ENCODE measurements at places on chromosomes 5 and 9.

- no peak for DNase-seq
These were observed 24.5 kb downstream of the PTGES2 start for GRCh38 chr9:128102861-128103588.

DNA sequence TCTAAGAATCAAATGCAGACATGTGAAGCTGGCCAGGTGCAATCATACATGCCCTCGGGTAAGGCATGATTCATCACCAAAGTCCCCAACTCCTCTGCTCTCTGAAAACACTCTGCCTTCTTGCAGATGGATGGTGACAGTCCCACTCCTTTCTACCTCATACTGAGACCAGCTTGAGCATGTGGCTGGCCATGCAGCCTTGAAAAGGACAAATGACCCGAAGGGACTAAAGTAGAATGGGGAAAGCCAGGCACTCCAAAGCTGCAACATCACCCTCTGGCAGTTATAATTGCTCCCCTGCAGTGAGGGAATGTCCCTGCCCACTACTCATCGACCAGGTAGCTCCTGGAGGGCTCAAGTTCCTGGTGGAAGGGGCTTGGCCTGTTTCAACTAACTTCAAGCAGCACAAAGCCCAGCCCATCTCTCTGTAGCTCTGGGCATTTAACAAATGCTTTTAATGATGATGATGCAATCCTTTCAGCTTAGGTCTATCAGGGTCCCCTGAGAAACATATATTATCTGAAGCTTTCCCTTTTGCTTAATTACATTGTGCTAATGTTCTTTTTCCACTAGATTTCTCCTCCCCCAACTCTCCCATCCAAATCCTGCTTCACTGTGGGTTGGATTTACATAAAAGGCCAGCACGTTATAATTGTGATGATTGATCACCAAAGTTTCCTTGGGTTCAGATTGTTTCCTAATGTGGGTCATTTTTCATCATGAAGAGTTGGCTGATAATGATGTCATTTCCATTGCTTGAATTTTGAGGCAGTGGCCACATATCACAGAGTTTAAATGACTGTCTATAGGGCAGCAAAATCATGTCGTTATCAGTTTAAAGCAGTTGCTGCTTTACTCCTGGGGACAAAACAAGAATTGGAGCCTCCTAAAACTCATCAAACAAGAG is 436.5 kb upstream of the SLC30A5 start:
- DNase-seq = no peak

GRCh38 chr9:95226921-95227320 is 90.6 kb downstream of the FANCC start:
- DNase-seq = no peak

GRCh38 chr9:128406848-128407391 is 13.7 kb upstream of the CERCAM start:
- DNase-seq = no peak

DNA sequence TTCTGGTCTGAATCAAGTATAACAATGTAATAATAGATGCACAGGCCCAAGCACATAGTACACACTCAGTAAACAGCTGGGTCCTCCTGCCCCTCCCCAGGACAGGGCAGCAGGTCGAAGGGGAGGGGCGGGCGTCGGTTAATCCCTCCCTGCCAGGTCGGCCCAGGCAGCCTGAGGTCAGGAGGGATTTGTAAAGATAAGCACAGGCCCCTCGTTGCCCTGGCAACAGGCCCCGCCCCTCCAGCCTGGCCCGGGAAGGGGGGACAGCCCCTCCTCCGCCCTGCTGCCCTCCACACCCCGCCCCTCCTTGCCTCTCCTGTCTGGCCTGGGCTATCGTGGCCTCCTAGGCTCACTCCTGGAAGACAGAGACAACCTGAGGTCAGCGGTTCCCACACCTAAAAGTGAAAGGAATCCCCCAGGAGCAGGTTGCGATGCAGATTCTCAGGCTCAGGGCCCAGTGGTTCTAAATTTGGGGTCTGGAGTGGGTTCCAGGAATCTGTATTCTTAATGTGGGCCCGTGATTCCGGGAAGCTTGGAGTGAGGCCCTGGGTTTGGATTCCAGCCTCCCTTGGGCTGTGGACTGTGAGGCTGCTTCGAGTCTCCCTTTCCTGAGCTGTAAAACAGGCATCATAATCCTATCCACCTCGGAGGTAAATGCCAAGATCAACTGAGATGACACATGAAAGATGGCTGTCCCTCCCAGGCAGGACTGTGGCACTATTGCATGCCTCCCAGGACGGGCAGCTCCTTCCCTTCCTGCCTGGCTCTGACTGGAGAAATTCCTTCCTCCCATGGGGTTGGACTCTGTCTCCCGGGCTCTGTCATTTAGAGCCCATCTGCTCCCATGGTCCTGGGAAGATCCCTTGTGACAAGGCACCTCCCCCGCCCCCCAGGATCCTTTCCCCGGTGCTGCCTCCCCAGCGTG is 4.4 kb downstream of the CRB2 start:
- no peak for DNase-seq

- DNase-seq = no peak
These were observed at the start of gene KCNIP1 for GRCh38 chr5:170503990-170504596. Gene KCNIP1, plus strand, starts transcription at chr5:170504020.

DNA sequence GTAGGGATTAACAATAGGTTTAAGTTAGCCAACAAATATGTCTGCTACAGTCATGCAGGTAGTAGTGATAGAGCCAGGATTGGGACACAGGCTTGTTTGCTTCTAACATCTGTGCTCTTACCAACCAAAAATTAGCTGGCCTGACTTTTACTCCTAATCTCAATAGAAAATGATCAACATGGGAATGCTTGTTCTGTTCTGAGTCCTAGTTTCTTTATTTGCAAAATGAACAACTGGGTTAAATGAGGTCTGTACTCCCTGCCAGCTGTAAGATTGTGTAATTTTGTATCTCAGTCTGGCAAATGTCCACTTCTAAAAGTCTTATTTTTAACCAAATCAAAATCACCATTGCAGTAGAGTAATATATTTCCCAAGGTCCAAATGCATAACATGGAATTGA is 216.8 kb downstream of the NMUR2 start:
- DNase-seq = no peak

- DNase-seq = no peak
These were observed 115.2 kb downstream of the TMC1 start for GRCh38 chr9:72636621-72637020.

- DNase-seq = no peak
These were observed 110.8 kb downstream of the FGF10 start for GRCh38 chr5:44278469-44278868.

DNA sequence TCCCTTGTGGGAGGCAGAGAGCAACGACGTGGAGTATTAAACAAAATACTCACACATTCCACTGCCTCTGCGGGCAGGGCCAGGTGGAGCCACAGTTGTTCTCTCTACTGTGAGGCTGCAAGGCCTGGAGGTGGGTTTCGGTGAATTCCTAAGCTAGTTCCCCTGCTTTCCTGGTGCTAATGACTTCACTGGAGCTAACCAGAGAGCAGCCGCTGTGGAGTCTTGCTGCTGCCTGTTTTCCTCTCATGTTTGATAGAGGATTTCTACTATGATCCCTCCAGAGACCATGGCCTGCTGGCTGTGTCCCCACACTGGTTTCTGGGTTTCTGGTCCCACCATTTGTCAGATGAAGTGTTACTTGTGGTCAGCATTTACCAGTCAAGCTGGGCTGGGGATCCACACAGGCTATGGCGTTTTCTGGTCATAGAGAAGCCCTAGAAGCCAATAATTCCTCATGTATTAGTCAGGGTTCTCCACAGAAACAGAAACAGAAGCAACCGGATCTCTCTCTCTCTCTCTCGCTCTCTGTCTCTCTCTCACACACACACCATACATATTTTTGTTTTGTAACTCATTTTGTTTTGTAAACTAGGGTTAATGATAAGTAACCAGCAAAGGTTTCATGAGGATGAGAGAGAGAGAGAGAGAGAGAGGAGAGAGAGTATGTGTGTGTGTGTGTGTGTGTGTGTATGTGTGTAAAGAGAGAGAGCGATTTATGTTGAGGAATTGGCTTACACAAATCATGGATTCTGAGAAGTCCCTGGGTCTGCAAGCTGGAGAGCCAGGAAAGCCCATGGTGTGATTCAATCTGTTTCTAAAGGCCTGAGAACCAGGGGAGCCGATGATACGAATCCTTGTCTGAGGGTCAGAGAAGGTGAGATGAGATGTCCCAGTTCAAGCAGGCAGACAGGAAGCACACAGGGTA is 403.0 kb downstream of the GADD45G start:
- no peak for DNase-seq

DNA sequence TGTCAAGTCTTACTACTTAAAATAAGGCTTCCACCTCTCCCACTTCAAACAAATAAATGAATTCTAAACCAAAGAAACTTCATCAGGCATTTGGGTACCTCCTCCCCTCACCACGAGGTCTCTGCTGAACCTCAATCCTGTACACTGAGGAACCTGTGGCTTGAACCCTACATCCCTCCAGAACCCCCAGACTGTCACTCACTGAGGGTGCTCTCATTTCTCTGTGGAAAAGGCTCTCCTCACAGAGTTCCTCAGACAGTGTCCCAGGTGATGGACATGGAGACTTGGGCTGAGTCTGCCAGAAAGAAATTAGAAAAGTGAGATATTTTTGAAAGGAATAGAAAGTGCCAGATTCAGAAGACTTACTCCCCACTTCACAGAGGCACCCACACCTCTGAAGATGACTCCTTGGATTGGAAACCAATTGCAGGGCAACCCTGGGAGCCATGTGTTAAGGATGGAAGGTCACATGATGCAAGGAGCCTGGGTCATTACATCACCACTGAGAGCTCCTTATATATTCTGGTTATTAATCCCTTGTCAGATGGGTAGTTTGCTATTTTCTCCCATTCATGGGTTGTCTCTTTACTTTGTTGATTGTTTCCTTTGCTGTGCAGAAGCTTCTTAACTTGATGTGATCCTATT is 19.8 kb downstream of the MLANA start:
- no peak for DNase-seq

DNA sequence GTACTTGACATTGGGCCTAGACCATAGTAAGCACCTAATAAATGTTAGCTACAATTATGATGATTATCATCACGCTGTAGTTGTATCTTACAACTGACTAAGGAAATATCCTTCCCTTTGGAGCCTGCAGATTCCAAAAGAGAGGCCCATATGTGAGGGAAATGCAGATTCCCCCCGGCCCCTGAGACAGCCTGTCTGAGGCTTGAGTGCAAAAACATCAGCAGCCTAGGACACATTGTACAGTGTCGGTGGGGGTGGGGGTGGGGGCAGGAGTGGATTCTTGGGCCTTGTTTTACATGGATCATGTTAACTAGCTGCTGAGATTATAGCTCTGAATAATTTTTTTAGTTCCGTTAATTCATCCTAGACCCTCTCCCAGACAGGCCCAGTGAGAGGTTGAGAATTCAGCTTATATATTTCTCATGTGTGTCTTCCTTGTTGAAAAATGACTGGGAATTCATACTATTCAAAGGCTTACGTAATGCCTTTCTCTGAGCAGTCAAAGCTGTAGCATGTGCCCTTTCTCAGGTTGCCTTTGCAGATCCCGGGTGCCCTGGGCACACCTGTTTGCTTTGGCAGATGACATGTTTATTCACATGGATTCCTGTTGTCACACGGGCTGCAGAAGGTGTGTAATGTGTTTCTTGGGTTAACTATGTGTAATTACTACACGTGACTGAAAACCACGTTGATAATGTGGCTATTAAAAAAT is 262.8 kb downstream of the NR3C1 start:
- DNase-seq = no peak

GRCh38 chr9:132606066-132606465 is 23.7 kb downstream of the BARHL1 start:
- no peak for DNase-seq

- no peak for DNase-seq
These were observed 423 bp downstream of the IPPK start for GRCh38 chr9:92669527-92669889.

- no peak for DNase-seq
These were observed 80.0 kb upstream of the PCA3 start for GRCh38 chr9:76684213-76684612.

DNA sequence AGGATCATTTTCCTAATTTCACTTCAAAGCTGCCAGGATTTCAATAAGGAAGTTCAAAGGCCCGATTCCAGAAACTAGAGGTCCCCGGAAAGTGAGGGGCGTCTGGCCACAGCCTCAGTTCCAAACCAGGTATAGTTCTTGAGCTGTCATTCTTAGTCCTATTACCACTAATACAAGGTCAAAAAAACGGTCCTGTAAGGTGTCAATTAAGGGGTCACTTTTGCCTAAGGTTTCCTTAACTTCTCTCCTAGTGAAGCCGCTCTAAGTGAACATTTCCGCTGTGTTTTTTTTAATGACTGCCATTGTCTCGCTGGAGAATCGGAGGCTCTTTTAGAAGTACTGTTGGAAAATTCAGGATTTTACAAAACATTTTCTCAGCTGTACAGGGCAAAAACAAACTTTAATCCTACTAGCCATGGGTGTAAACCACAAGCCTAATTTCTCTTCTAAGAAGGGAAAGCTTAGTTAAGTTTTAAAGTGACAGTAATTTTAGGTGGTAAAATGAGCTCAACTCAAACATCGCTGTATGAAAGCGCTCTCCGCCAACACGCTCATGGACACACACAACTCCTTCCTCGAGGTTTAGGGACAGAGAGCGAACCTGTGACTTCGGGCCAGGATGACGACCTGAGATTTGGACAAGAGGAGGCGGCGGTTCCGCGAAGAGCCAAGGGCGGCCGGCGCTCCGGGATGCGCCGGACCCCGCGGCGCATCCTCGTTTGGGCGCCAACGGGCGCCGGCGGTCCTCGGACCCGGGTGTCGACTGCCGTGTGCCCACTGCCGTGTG is 76.7 kb upstream of the IFNE start:
- no peak for DNase-seq

- DNase-seq = no peak
These were observed 18.1 kb downstream of the GCNT4 start for GRCh38 chr5:75034137-75034739.

DNA sequence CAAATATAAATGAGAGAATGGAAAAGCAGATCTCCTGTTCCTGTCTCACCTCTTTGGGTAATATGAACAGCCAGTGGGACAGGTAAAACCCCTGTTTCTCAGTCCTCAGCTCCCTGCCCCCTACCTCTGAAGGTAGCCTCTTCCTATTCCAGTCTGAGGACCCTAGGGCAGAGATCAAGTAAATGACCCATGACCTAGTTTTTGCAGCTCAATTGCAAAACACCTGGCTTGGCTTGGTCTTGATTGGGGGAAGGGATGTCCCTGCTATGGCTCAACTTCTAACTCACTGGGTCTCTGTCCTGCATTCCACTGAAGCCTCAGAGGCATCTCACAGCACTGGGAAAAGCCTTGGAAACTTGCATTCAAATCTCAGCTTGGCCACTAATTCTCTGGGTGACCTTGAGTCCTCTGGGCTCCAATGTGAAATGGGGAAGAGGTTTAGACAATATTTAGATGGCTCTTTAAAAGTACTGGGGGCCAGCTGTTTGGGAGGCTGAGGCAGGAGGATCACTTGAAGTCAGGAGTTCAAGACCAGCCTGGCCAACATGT is 1.6 kb upstream of the GALT start:
- DNase-seq = no peak

GRCh38 chr5:53368516-53368915 is 111.9 kb upstream of the FST start:
- no peak for DNase-seq

- no peak for DNase-seq
These were observed 9.9 kb downstream of the HNRNPH1 start for GRCh38 chr5:179613460-179614071.
